Purkinje cell (primary cell): ENCODE measurements at places on chromosomes 6 and 20. TPM values are rescaled to one million over a fixed set of nuclear protein-coding genes. Genes with fewer than 3 reads are reported as not detected.

Gene EYS
- 0.56 and 0.91 TPM in 2 replicates for polyA plus RNA-seq

Gene SNAI1
- polyA plus RNA-seq, result 0.34 TPM in 1 of 2 replicates, not detected in the other

Gene MICB
- polyA plus RNA-seq, result not detected in 2 replicates

Gene ARMC12
- not detected in 2 replicates for polyA plus RNA-seq

Gene COL11A2
- 0.67 and 1.0 TPM in 2 replicates for polyA plus RNA-seq

Gene NELFE
- 18.1 and 30.7 TPM in 2 replicates for polyA plus RNA-seq

Gene GPX5
- polyA plus RNA-seq, result not detected in 2 replicates

Gene RAB44
- not detected in 2 replicates for polyA plus RNA-seq

Gene GPR6
- not detected in 2 replicates for polyA plus RNA-seq

Gene C6orf163
- polyA plus RNA-seq, result 2.4 and 3.3 TPM in 2 replicates

Gene PCED1A
- 5.4 and 8.8 TPM in 2 replicates for polyA plus RNA-seq

Gene PPP1R14C
- polyA plus RNA-seq, result 0.25 and 9.2 TPM in 2 replicates

Gene SCUBE3
- 1.6 and 2.1 TPM in 2 replicates for polyA plus RNA-seq

Gene TFAP2D
- not detected in 2 replicates for polyA plus RNA-seq

Gene MYH7B
- polyA plus RNA-seq, result 1.2 and 2.0 TPM in 2 replicates
